ENCODE measurements at places on chromosomes 4 and X. TPM values are rescaled to one million over a fixed set of nuclear protein-coding genes. Genes with fewer than 3 reads are reported as not detected.
A peak's percentile ranks its signal among the peaks of the same experiment; 100 is the strongest.

DNA sequence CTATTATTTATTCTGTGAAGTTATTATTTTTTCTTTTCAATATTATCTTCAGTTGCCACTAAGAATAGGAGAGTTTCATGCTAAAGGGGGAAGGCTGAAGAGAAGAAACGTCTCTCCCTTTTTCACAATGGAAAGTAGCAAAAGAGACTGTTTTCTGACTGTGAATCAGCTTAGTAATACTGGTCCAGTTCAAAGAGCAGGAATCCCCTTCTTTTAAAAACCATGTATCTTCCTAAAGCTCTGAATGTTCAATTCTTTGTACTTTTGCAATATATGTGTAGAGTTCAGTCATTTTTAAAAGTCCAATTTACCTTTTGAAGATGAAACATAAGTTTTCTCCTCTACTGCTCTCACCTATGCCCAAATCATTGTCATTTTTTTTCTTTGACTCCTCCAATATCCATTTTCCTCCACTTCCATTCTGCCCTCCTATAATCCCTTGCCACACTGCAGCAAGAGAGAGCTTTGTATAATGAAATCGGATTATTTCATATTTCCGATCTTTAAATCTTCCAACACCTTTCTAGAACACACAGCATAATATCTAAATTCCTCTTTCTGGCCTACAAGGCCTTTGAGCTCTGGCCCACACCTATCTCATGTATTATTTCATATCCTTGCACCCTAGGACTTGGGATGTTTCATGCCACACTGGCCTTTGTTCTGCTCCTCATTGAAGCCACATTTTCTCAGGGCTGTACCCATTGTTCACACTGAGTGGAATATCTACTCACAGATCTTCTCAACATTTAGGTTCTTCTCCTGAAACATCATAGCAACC lies 195.3 kb downstream of the CAMK2D start:
- H3K4me3 ChIP-seq, result no peak overlapping the region
- H3K36me3 ChIP-seq, result no peaks in the 10 kb centered on the region
- no peaks in the 10 kb centered on the region for H3K27me3 ChIP-seq
- H3K4me1 ChIP-seq, result peaks cover 3% of the 10 kb centered on the region

DNA sequence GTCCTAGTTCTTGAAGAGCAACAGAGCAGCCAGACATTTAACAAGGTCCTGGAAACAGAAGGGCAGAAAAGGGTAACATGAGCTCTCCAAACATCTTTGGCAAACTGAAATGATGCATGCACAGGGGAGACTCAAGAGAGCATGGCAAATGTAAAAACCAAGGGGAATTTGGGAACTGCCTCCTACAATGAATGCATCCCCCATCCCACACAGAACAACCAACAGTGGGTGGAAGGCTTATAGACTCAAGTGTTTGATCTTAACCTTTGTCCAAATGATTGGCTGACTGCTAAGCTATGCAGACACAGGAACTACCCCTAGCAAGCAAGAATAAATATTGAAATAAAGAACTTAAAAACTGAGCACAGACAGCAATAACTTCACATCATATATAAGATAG lies 74.4 kb downstream of the CENPC start:
- no peaks in the 10 kb centered on the region for H3K27me3 ChIP-seq
- no peak overlapping the region for H3K4me3 ChIP-seq
- H3K36me3 ChIP-seq, result peaks cover 10% of the 10 kb centered on the region
- no peak for DNase-seq
- no peak overlapping the region for H3K27ac ChIP-seq

DNA sequence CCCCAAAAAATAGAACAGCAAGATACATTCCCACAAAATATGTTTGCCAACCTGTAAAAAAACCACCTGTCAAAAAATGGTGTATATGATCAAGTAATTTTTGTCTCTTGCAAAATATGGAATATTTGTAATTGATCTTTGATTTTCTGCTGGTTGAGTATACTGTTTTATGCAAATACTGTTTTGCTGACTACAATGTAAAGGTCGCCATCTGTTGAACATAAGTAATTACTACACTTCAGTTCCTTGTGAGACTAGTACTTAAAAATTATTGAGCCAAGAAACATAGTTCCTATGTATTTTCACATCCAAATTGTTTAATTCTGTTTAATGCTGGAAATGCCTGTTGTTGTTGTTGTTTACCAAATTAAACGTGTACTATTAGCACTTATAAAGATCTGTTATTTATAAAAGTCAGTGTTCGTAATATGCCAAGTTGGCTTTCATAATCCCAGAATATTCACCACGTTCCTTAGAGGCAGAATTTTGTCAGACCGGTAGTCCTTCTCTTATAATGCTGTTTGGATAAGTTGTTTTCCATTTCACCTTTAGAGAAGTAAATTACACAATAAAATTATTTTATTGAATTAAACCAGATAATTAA lies 144.2 kb downstream of the PDLIM5 start:
- H3K4me1 ChIP-seq, result no peaks in the 10 kb centered on the region
- DNase-seq, result peak; percentile 74
- no peak overlapping the region for H3K4me3 ChIP-seq
- peaks cover 6% of the 10 kb centered on the region for H3K36me3 ChIP-seq

DNA sequence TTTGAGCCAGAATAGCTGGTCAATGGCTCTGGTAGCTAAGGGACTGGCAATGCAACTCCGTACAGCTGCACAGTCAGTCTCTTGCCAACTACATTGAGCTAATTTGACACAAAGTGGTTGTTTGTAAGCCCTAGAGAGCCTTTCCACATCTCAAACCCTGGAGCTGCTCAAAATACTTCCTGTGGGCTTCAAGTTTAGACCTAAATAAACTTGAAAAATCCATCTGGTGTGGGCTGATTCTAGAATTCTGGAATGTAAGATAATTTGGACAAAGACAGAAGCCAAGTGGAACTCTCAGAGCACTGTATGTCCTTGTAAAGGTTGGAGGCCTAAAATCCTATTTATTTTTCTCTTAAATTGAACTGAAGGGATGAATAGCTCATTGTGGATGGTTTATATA lies 380.8 kb downstream of the SPRY1 start:
- DNase-seq, result peak; percentile 44
- H3K36me3 ChIP-seq, result no peaks in the 10 kb centered on the region

- no peak overlapping the region for H3K27ac ChIP-seq
- H3K4me1 ChIP-seq, result no peaks in the 10 kb centered on the region
- no peaks in the 10 kb centered on the region for H3K36me3 ChIP-seq
- no peak for DNase-seq
- H3K27me3 ChIP-seq, result no peaks in the 10 kb centered on the region
- no peak overlapping the region for H3K4me3 ChIP-seq
Observed at GRCh38 chrX:31057691-31058090, 14.2 kb downstream of the FTHL17 start.

- no peak for DNase-seq
- no peaks in the 10 kb centered on the region for H3K36me3 ChIP-seq
- no peak overlapping the region for H3K27ac ChIP-seq
- no peaks in the 10 kb centered on the region for H3K4me1 ChIP-seq
- H3K27me3 ChIP-seq, result peaks cover 29% of the 10 kb centered on the region
- no peak overlapping the region for H3K4me3 ChIP-seq
Observed at GRCh38 chr4:4338210-4339001, 48.4 kb downstream of the ZBTB49 start.

PNMA6F gene
- not detected for total RNA-seq

CFAP99 gene
- not detected for total RNA-seq

PCGF3 gene
- 45.0 TPM for total RNA-seq

FHIP1A gene
- total RNA-seq, result 0.18 TPM

Measured in IMR-90 (cell line).